ENCODE measurements at places on chromosomes 16 and 17.

GRCh38 chr16:77090062-77090461 lies 100.9 kb upstream of the MON1B start:
- no peak for DNase-seq

DNA sequence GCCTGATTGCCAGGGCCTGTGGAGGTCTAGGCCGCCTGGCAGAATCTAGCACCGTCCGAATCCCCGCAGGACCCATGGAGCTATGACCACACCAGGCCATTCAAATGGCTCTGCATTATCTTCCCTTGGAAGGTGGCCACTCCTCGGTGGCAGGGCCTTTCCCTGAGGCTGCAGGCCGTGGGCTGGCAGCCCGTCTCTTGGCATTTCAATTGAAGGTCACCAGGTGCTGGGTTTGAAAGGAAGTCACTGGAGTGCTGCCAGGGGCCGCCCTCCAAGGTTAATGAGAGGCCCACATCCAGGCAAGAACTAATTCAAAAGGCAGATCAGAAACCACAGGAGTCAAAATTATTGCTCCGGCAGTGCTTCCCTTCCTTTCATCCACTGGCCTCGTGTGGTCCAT lies 27.7 kb upstream of the CACNG5 start:
- no peak for DNase-seq

- DNase-seq = no peak
These were observed 211.8 kb downstream of the SNX29 start for GRCh38 chr16:12188061-12188934.

- DNase-seq = no peak
These were observed 24.4 kb downstream of the YPEL2 start for GRCh38 chr17:59355702-59356325.

DNA sequence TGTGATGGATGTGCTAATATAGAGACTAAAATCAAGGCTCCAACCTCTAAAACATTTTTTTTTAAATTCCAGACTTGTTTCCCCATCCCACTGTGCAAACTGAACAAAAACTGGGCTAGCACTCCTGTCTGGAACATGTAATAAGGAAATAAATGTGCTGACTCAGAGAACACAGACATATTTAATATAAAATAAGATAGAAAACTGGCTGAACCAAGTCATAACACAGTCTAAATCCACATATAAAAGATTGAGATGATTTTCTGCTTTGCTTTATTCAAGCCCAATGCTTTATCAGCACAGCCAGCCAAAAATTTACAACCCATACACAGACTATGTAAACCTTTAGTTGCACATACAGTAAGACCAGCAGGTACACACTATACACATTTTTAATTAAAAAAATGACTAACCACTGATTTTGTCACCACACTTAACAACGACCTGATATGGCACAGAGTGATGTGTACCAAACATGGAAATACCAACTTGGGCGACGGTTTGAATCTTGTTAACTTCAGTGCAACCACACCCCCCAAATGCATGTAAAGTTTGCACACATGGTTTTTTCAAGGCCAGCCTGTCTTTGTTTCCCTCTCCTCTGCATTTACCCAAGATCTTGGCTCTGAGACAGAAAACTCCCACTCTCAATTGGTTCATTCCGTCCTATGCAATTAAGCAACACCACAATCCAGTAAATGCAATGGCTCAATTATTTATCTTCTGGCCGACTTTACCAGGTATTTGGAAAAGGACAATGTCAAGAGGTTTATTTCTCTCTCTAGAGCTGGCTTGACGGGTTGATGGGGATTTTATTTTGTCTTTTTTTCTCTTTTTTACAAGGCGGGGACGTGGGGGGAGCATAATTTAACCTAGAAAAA lies 1.2 kb downstream of the STAT3 start:
- no peak for DNase-seq

DNA sequence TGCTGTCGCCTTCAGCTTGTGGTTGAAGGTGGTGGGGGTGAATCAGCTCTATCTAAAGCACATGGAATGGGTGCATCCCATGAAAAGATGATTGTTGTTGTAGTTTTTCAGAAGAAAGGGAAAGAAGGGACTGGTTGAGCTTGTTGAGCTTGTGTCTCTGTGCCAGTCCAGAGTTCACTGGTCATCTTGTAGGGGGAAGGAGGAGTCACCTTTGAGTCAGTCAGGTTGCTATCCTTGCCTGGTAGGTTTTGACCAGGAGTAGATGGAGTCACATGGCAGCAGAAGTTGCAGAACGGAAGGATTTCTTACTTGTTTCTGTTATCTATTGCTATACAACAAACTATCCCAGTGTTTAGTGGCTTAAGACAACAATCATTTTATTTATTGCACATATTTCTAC lies 73.3 kb downstream of the PLCG2 start:
- no peak for DNase-seq

DNA sequence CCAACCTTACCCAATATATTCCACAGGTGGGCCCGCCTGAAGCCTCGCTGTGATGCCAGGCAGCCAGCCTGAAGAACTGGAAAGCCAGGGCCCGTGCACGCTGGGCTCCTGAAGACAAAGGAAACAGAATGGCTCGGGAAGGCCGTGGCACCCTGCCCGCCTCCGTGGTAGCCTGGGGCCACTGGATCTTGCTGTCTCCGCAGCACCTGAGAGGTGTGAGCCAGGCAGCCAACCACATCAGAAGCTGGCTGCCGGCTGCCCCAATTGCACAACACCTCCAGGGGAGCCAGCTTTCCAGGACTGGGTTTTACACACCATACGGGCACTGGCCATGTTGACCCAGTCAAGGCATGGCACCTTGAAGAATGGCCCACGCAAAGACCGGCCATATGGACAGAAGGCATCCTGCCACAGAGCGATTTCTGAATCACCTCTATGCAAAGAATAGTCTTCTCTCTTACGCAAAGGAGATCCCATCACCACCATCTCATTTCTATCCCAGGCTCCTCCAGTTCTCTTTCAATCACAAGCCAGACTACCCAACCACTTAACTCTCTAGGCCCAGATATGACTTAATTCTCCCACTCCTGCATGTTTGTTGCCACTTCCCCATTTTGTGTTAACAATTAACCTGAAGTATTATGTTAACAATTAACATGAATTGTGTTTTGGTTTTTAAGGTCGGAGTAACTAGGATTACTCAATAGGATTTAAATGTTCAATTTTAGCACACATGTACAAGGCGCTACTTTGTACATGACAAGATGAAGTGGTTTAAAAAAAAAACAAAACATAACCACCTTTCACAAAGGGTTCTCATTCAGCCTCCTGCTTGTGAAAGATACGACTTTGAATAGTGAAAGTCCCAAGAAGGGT lies 32.1 kb downstream of the ZFHX3 start:
- DNase-seq = no peak

GRCh38 chr17:68437979-68438822 lies 19.1 kb downstream of the WIPI1 start:
- no peak for DNase-seq

- DNase-seq = no peak
These were observed 8.1 kb upstream of the PPP1R27 start for GRCh38 chr17:81842725-81843504.

DNA sequence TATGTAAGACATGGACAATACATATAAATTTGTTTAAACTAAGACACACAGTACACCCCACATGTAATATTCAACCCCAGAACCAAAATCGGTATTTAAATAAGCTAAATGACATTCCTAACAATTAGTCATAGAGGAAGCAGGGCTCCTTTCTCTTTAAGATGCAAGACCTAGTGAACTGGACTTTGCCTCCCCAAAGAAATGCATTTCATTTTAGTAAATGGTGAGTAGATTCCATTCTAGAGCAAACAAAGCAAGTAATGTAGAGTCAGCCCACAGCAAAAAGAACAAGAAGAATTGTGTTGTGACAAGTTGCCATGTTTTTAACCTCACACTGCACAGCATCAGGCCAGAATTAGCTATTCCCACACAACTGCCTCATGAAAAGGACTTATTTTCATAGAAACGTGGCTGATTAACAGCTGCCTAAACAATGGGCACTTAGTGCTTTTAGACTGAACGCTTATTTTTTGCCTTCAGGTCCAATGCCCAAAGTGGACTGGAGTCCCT lies 14.4 kb downstream of the DNAJC7 start:
- DNase-seq = no peak

GRCh38 chr17:37648555-37648954 lies 5.3 kb upstream of the DDX52 start:
- no peak for DNase-seq

DNA sequence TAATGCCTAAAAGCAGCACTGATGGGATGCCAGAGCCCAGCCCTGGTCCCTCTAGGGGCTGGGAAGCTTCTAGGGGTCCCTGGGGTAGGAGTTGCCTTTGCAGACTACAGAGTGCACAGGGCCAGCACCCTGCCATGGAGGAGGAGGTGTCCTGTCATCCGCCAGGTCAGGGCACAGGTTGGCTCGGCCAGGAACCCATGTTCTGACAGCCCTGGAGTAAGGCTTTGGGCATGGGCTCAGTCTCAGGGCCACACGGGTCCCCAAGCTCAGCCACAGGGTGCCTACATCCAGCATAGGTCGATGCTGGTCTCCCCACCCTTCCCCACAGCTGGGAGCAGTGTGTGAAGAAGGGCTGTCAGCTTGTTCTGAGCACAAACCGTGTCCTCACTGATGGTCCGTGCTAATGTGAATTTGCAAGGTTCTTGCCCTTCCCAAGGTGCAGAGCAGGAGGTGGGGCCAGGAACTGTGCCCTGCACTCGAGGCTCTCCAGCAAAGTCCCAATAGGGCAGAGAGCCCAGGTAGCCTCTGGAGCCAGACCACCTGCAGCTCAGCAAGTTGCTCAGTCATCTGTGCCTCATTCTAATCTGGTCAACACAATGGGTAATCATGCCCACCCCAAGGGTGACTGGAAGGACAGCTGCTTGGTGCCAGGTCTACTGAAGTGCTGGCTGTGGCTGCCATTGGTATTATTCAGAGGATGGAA lies 72.8 kb downstream of the AMFR start:
- DNase-seq = no peak

DNA sequence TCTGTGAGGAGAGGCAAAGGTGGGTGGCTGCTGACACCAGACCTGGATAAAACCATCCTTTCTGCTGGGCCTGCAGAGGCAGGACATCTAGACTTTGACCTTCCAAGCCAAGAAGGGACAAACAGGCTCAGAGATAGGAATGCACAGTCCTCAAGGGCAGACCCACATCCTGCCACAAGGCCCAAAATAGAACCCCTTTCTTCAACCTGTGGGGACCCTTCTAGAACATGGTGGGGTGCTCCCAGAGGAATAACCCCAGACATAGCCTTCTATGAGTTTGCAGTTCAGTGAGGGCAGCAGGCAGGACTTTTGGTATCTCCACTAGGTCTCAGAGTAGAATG lies 3.8 kb upstream of the CBFB start:
- DNase-seq = no peak

DNA sequence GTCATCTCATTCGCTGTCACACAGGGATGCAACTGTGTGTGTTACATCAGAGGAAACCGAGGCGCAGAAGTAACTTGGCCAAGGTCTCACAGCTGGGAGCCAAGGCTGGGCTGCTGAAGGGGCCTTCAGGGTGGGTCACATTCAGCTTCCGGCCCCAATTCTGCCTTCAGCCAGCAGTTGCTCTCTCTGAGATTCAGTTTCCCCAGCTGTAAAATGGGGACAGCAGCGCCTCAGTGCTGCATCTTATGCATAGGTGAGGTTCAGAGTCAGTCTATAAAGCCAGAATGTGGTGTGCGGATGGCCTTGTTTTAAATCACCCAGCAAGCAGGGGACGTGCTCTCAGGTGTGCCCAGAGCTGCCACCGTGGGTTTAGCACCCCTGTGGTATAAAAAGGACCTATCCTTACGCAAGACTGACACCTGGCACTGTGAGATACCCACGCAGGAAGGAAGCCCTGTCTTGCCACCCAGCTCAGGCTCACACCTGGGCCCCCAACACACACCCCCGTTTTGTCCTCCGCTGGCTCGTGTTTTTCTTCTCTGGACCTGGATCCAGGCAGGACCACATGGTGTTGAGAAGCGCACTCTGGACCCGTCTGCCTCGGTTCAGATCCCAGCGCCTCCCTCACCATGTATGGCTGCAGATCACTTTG lies 94.6 kb upstream of the GSE1 start:
- DNase-seq = no peak

- no peak for DNase-seq
These were observed 154.0 kb upstream of the HSBP1 start for GRCh38 chr16:83653785-83654184.

GRCh38 chr16:822174-822908 lies 21.8 kb upstream of the GNG13 start:
- DNase-seq = no peak

- no peak for DNase-seq
These were observed 8.4 kb upstream of the CNTNAP4 start for GRCh38 chr16:76268824-76269223.

DNA sequence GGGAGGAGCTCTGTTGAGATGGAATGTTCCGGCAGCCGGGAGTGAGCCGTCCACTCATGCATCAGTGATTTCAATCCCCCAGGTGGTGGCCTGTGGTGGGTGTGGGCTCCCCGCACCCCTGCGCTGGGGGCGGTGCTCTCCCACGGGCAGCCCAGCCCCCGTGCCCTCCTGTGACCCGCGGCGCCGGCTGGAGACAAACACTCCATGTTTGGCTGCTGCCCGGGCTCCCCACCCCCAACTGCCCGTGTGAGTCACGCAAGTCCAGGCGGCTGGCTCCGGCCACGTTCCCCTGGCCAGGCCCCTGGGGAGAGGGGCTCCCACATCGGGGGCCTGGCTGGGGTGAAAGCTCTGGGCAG lies 29.4 kb downstream of the CACNA1H start:
- no peak for DNase-seq

DNA sequence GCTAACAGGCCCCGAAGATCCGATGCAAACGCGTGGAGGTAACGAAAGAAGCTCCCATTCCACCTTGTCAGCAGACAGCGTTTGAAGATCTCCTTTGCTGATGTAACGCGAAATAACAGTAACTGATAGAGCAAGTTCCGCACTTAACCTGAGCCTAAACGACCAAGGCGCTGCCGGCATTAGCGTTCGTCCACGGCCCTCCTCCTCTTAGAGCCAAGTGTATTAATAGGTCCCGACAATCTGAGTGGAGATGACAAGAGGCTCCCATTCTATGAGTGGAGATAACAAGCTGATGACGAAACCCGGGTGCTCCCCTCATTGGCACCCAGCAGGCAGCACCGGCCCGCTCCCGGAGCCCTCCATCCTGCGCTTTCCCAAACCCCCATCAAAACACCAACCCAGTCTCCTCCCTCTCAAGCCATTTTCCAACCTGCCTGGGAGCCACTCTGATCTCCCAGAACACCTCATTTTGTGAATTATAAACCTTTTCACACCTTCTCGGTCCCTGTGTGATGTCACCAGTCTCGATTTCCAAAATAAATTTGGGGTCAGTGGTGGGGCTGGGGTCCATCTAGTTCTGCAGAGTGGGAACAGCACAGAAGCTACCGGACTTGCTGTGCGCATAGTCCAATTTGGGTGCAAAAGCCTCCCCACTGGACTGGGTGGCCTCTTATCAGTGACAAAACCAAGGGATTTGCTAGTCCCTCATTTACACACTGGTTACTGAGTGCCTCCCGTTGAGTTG lies 35.4 kb upstream of the ARL4D start:
- DNase-seq = no peak

- DNase-seq = no peak
These were observed 267.9 kb downstream of the CPPED1 start for GRCh38 chr16:12535535-12536411.
